ENCODE measurements at places on chromosomes 5 and 9.

DNA sequence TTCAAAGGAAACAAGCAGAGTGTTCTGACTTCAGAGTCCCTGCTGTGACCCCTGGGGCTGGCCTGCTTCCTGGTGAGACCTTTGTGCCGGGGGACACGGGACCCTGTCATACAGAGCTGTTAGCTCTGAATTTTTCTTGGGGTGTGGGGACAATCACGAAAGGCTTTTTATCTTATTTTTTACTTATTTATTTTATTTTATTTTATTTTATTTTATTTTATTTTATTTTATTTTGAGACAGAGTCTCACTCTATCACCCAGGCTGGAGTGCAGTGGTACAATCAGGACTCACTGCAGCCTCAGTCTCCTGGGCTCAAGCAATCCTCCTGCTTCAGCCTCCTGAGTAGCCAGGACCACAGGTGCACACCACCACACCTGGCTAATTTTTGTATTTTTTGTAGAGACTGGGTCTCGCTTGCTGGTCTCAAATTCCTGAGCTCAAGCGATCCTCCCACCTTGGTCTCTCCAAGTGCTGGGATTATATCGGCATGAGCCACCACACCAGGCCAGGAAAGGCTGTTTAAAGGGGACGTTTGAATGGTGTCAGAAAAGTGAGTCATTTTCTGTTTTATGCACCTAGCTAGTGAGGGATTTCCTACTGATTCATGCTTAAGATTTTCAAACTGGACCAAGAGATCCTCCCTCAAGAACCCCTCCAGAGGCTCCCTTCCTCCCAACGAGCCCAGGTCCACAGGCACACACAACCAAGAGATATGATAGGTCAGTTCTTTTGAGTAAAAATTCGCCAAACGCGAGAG, 75.7 kb downstream of the OLFM1 start:
- peaks cover 4% of the 10 kb centered on the region for H3K27me3 ChIP-seq
- no peaks in the 10 kb centered on the region for H3K4me1 ChIP-seq
- no peak overlapping the region for H3K4me3 ChIP-seq
- no peak for DNase-seq

GRCh38 chr5:64229163-64229774, 63.6 kb downstream of the RNF180 start:
- no peak for DNase-seq
- H3K36me3 ChIP-seq = no peaks in the 10 kb centered on the region
- no peak overlapping the region for H3K27ac ChIP-seq
- H3K27me3 ChIP-seq = no peaks in the 10 kb centered on the region

GRCh38 chr5:142719836-142720370, 34.0 kb upstream of the FGF1 start:
- H3K36me3 ChIP-seq = no peaks in the 10 kb centered on the region
- no peak overlapping the region for H3K27ac ChIP-seq
- H3K27me3 ChIP-seq = peaks cover 6% of the 10 kb centered on the region
- H3K4me3 ChIP-seq = no peak overlapping the region
- no peak for DNase-seq

DNA sequence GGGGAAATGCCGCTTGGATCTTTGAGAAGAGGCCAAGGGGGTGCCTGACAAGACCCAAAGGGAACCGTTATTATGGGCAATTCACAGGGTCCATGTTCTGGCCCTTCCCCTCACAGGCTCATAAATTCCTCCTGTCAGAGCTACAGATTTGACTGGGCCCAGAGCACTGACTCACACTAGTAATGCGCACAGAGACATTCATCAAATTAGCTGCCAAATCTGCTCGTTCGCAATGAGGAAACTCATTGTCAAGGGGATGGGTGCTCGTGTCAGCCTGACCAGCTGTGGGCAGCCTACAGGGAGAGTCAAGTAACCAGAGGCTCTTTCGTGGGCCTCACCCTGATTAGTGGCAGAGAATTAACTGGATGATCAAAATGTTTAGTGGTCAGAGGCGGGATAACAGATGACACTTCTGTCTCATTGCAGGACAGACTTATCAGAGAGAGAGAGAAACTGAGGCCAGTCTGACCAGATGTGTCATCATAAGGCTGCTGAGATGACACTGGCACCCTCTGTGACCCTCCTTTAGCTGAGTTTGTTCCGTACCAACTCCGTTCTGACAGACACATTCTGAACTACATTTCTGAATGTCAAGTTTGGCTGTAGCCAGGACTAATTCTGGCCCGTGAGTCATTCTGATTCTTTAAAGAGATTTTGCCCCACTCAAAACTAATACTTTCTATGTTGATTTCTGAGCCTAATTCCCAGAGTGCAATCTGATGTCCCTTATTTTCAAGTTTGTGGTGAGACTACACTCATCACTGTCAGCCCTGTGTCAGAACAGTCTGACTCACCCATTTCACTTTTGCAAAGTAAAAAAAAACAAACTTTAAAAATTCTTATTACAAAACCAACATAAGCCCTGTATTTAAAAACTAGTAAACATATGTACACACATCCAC, 377.1 kb downstream of the ACTL7B start:
- no peak overlapping the region for H3K4me3 ChIP-seq
- peaks cover 3% of the 10 kb centered on the region for H3K4me1 ChIP-seq
- H3K27ac ChIP-seq = no peak overlapping the region
- peak; percentile 9 for DNase-seq

GRCh38 chr5:73603998-73604397, 22.0 kb upstream of the ARHGEF28 start:
- no peak overlapping the region for H3K4me3 ChIP-seq
- no peak overlapping the region for H3K27ac ChIP-seq
- no peak for DNase-seq
- peaks cover 2% of the 10 kb centered on the region for H3K36me3 ChIP-seq

GRCh38 chr5:134392301-134392700, 19.4 kb downstream of the CDKN2AIPNL start:
- no peak overlapping the region for H3K27ac ChIP-seq
- no peaks in the 10 kb centered on the region for H3K4me1 ChIP-seq
- no peak for DNase-seq
- no peak overlapping the region for H3K4me3 ChIP-seq

GRCh38 chr5:151406322-151406947, 41.0 kb upstream of the SLC36A1 start:
- no peak for DNase-seq
- H3K4me1 ChIP-seq = no peaks in the 10 kb centered on the region
- no peaks in the 10 kb centered on the region for H3K36me3 ChIP-seq
- H3K27ac ChIP-seq = no peak overlapping the region
- no peak overlapping the region for H3K4me3 ChIP-seq

GRCh38 chr9:89675058-89675742, 70.4 kb downstream of the GADD45G start:
- no peak overlapping the region for H3K4me3 ChIP-seq
- no peaks in the 10 kb centered on the region for H3K27me3 ChIP-seq
- DNase-seq = no peak
- no peak overlapping the region for H3K27ac ChIP-seq
- H3K36me3 ChIP-seq = no peaks in the 10 kb centered on the region

DNA sequence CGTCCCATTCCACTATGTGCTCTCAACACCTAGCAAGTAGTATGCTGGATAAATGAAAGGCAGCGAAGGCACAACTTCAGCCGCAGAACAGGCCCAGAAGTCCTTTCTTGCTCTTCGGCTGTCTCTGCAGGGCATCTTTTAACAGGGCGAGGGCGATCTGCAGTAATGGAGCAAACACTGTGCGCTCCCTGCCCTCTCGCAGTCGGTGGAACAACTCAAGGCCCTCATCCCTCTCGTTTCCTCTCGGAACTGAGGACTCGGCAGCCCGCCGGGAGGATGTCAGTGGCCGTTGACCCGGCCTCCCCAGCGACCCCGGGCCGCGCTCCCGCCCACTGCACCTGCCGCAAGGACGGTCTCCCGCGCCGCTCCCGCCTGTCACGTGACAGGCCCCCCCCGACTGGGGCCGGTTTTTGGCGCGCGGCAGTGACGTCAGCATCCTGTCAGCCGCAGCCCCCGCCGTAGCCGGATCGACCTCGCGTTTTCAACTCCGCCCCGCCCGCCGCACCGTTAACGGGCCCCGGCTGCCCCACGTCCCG, 1.1 kb downstream of the ZNF367 start:
- no peaks in the 10 kb centered on the region for H3K27me3 ChIP-seq
- H3K36me3 ChIP-seq = peaks cover 15% of the 10 kb centered on the region
- peaks cover 49% of the 10 kb centered on the region for H3K4me1 ChIP-seq
- H3K4me3 ChIP-seq = peak overlapping the region; percentile 83
- DNase-seq = peak; percentile 92

GRCh38 chr5:88727705-88728313, 155.2 kb downstream of the MEF2C start:
- H3K4me1 ChIP-seq = no peaks in the 10 kb centered on the region
- DNase-seq = no peak
- no peak overlapping the region for H3K4me3 ChIP-seq
- no peaks in the 10 kb centered on the region for H3K36me3 ChIP-seq

- H3K4me3 ChIP-seq = no peak overlapping the region
- DNase-seq = no peak
- peaks cover 17% of the 10 kb centered on the region for H3K4me1 ChIP-seq
- peaks cover 2% of the 10 kb centered on the region for H3K36me3 ChIP-seq
- H3K27ac ChIP-seq = no peak overlapping the region
These were observed 131.7 kb downstream of the SUSD1 start for GRCh38 chr9:112043423-112043822.

DNA sequence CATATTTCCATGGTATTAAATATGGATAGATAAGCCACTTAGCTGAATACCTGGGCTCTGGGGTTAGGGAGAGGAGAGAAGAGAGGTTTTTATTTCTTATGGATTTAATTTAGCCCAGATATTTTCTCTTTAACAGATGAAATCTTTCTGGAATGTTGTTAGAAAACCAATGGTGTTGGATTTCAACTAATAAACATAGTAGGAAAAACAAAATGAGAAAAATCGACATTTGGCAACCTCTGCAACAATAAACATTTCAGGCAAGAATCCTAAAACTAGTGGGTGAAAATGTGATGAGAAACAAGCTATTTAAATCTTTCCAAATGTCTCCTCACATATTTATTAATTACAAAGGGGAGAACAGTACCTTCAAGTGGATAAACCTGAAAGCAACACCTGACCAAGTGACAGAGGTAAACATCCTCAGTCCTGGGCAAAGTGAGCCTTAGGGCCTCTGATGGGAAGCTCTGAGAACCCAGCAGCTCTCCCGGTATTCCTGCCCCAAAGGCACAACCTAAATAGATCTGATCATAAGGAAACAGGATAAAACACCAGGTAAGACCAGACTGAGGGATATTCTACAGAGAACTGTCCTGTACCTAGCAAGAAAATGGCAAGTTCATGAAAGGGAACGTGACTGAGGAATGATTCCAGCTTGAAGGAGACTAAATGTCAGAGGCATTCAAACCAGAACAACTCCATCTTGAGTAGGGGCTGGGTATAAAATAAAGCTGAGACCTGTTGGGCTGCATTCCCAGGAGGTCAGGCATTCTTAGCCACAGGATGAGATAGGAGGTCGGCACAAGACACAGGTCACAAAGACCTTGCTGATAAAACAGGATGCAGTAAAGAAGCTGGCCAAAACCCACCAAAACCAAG, 163.7 kb downstream of the ESM1 start:
- no peaks in the 10 kb centered on the region for H3K36me3 ChIP-seq
- H3K4me1 ChIP-seq = no peaks in the 10 kb centered on the region
- no peak overlapping the region for H3K27ac ChIP-seq
- no peak for DNase-seq
- H3K27me3 ChIP-seq = no peaks in the 10 kb centered on the region

GRCh38 chr5:89043676-89044075, 160.7 kb upstream of the MEF2C start:
- no peaks in the 10 kb centered on the region for H3K27me3 ChIP-seq
- DNase-seq = peak; percentile 20
- no peak overlapping the region for H3K27ac ChIP-seq
- H3K36me3 ChIP-seq = no peaks in the 10 kb centered on the region
- H3K4me3 ChIP-seq = no peak overlapping the region

GRCh38 chr5:176441921-176442323, 6.3 kb upstream of the FAF2 start:
- H3K27ac ChIP-seq = no peak overlapping the region
- peaks cover 13% of the 10 kb centered on the region for H3K4me1 ChIP-seq
- DNase-seq = no peak
- H3K36me3 ChIP-seq = no peaks in the 10 kb centered on the region

DNA sequence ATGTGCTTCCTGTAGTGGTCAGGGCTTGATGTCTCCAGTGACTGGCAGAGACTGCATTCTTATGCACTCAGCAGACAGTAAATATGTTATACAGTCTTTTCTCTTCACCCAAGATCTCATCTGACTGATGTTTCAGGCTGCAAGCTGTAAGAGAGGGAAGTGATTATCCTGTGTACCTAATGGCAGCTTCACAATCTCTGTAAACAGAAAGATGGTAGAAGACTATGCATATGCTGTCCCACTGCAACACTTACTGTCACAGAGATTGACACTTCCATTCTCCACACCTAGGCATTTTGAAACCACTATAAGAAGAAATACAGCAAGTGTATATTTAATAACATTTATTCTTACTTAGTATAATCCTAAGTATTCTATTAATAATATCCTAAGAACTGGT, 97.6 kb upstream of the ANXA1 start:
- no peak for DNase-seq
- no peak overlapping the region for H3K27ac ChIP-seq
- H3K27me3 ChIP-seq = peaks cover 4% of the 10 kb centered on the region
- no peaks in the 10 kb centered on the region for H3K4me1 ChIP-seq
- no peaks in the 10 kb centered on the region for H3K36me3 ChIP-seq

- H3K4me3 ChIP-seq = no peak overlapping the region
- H3K4me1 ChIP-seq = no peaks in the 10 kb centered on the region
- H3K36me3 ChIP-seq = no peaks in the 10 kb centered on the region
- no peak overlapping the region for H3K27ac ChIP-seq
- DNase-seq = peak; percentile 79
- H3K27me3 ChIP-seq = no peaks in the 10 kb centered on the region
These were observed 30.1 kb downstream of the QRFP start for GRCh38 chr9:130866474-130866965.

DNA sequence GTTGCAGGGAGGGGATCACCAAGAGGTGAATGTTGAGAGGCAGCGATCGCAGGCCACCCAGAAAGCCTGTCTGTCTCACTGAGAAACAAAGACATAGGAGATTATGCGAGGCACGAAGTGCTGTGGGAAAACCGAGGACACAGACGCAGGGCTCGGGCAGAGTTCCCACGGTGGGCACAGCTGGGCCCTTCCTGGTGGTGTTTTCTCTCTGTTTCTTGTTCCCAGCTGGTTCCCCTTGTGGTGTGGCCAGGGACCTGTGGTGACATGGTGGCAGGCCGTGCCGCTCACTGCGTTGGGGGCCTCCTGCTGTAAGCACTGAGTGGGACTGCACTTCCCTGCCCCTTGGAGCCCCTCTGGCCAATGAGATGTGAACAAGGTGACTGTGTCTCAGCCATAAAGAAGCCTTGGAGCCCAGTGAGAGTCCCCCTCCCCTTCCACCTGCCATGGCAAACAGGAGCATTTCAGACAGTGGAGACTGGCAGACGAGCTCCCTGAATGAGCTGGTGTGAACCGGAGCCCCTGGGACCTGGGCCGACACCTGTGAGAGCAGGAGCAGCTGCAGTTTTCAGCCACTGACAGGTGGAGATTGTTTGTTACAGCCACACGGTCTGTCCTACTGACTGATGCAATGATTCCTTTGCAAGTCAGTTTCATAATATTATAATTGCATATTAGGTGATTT, 13.2 kb upstream of the IRX4 start:
- H3K36me3 ChIP-seq = no peaks in the 10 kb centered on the region
- no peak overlapping the region for H3K27ac ChIP-seq
- H3K27me3 ChIP-seq = peaks cover 9% of the 10 kb centered on the region
- no peaks in the 10 kb centered on the region for H3K4me1 ChIP-seq

- no peak overlapping the region for H3K27ac ChIP-seq
- no peak overlapping the region for H3K4me3 ChIP-seq
- no peaks in the 10 kb centered on the region for H3K27me3 ChIP-seq
These were observed 338.4 kb upstream of the SMARCA2 start for GRCh38 chr9:1676771-1677170.

All from activated naive CD4-positive, alpha-beta T cell treated with anti-CD3 and anti-CD28 coated beads for 36 hours (primary cell).